Occipital lobe (tissue), 3 donors: ENCODE measurements at places on chromosomes 4 and X.

GRCh38 chr4:22500831-22501714 lies 14.8 kb downstream of the ADGRA3 start:
- DNase-seq = no peak

DNA sequence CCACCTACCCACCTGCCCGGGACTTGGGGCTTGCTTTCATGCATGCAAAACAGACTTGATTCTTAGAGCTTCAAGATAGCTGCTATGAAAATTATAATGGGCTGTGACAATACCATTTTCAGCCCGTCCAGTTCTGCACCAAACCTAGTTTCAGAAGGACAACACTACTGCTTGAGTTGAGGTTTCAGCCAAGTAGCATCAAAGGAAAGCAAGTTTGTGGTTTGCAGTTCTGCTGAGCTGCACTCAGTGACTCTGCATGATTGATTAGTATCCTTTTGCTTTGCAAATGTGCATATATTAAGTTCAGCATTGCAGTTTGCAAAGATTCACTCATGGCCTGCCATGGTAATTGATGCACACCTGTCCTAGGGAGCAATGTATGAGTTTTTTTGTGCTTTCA lies 442.7 kb downstream of the RPA4 start:
- no peak for DNase-seq

- DNase-seq = no peak
Measured at GRCh38 chrX:154349359-154349935, 25.0 kb downstream of the FLNA start.

GRCh38 chr4:109665783-109666485 lies 37.3 kb downstream of the CASP6 start:
- no peak for DNase-seq

- DNase-seq = no peak
Measured at GRCh38 chr4:4269331-4269731, 20.6 kb downstream of the LYAR start.

DNA sequence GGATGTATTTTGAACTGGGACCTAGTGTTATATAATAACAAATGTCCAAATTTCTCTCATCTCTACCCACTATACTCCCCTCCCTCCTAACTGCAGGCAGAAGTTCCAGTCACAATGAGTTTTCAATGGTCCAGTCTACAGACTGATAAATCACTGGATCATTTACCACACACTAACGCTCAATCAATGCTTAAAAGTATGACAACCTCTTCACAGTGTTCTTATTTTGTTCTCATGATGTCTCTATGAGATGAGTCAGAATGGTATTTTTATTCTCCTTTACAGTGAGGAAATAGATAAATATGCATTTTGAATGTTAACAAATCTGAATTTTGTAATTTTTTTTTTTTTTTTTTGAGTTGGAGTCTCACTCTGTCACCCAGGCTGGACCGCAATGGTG lies 83.7 kb upstream of the ETNPPL start:
- DNase-seq = no peak

DNA sequence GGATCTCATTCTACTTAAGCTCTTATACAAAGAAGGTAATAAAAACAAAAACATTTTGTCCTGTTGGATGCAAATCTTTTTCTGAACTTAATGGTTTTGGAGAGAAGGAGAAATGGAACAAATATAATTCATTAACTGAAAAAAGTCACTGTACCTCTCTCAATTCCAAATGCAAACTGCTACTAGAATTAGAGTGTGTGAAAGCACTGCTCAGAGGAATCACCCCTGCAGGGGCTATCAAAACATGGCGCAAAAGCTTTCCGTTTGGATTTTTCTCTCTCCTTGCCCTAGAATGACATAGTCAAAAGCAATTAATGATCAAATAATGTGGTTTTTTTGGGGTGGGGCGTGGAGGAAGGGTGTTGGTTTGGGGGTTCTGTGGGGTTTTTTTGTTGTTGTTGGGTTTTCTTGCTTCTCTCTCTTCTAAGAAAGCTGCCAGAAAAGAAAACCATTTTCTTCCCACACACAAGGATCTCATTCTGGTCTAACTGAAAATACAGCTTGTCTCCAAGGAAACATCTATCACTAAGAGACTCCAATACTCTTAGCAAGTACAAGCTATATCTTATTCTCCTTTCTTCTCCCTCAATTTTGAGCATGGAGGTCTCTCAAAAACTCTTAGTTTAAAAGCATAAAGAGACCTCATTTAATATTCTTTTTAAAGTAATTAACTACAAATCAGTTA lies 41.6 kb downstream of the USP46 start:
- DNase-seq = no peak

GRCh38 chrX:109863811-109864210 lies 130.8 kb upstream of the ACSL4 start:
- no peak for DNase-seq

GRCh38 chr4:96986816-96987215 lies 1146.9 kb downstream of the PDHA2 start:
- DNase-seq = no peak

DNA sequence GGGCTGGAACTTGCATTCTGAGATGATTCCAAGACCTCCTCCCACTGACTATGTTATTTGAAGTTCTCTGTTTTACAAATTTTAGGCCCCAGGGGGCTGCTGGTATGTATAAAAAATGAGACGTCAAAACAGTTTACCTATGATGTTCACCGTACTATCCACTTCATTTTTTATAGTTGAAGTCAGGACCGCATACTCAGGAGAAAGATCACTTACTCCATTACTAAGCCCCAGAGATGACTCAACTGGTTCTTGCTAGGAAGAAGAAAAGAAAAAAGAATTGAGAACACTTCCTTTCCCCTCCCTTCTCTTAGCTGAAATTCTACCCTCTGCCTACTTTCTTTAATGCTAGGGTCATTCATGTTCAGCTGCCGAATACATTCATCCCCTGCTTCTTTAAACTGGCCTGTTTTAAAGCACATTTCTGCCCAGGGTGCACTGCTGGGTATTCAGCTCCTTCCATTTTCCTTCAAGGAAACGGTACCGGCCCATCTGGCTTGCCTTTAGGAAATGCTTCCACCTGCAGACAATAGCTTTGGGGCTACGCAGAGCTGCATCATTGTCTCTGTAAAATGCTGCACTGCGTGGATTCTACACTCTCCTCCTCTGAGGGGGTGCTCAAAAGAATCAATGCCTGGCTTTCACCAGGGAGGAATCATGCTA lies 66.2 kb downstream of the IRF2 start:
- DNase-seq = no peak

- DNase-seq = no peak
Measured at GRCh38 chrX:116246261-116246660, 75.7 kb downstream of the AGTR2 start.

DNA sequence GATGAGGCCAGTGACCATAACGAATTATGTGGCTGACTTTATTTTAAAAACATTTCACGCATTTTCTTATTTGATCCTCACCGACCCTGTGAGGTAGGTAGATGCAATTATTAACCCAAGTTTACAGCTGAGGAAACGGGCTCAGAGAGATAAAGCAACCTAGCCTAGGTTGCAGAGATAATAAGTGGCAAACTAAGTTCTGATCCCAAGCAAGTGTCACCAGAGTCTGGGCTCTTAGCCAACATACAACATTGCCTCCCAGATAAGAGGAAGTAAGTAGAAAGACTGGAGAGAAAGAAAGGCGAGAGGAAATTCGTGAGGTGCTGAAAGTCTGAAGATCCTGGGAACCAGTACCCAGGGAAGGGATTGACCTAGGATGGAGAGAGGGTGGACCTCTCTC lies 77.4 kb upstream of the GPR50 start:
- DNase-seq = no peak

GRCh38 chrX:38163193-38163592 lies 57.5 kb downstream of the SRPX start:
- no peak for DNase-seq

- peak; percentile 1 for DNase-seq
Measured at GRCh38 chrX:41382714-41383645, 49.0 kb downstream of the DDX3X start.

DNA sequence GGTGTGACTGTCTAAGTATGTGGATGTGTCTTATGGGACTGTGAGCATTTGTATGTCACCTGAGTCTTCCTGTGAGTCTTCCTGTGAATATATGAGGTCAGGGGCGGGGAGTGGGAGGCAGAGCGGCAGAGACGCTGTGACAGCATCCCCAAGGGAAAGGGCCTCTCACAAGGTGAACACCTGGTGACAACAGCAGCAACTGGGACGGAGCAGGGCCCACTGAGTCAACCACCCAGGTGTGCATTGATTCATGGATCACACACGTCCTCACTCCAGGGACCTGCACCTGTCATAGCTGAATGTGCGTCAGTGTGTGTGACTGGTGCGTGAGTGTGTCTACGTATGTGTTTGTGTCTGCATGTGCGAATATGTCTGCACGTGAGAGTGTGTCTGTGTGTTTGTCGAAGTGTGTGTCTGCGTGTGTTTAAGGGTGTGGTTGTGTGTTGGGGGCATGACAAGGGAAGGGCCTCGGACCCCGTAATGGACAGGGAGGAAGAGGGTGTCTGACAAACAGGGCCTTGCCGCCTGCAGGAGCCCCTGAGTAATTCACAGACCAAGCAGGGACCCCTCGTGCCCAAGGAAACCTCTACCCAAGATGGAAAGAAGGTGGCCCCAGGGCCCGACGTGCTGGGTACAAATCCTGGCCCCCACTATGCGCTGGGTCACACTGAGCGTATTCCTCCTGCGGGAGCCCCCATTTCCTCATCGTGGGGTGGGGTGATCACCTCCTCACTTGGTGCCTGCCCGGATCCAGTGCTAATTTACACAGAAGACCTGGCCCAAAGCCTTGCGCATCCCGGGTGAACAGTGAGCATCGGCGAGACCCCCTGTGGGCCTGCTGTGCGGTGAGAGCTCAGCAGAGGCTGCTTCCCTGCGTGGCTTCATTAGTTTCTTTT lies 76.7 kb downstream of the ABLIM2 start:
- DNase-seq = no peak

- DNase-seq = no peak
Measured at GRCh38 chr4:13547485-13548041, 3.3 kb upstream of the NKX3-2 start.

GRCh38 chr4:165398570-165398969 lies 19.8 kb downstream of the CPE start:
- DNase-seq = no peak

- no peak for DNase-seq
Measured at GRCh38 chr4:7000421-7001176, 42.6 kb upstream of the TADA2B start.

DNA sequence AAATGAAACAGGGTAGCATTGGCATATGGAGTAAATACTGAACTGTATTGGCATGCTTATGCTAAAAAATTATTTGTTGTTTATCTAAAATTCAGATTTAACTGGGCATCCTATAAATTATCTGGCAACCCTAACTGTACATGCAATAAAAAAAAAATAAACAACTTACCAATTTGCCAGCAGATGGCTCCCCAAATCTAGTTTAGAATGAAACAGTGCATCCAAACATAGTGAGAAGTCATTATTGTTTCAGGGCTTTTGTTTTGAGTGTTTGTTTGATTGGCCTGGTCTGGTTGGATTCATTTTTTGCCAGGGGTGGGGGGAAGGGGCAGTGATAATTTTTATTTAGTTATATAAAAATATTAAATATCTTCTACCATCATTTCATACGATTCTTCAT lies 12.8 kb upstream of the NSUN7 start:
- DNase-seq = no peak

- no peak for DNase-seq
Measured at GRCh38 chr4:109027016-109027500, 264.2 kb upstream of the ETNPPL start.

- DNase-seq = no peak
Measured at GRCh38 chr4:87465739-87466366, 43.5 kb downstream of the NUDT9 start.

- no peak for DNase-seq
Measured at GRCh38 chr4:3769642-3770184, 3.5 kb downstream of the ADRA2C start.

GRCh38 chr4:15234856-15235126 lies 193.0 kb upstream of the C1QTNF7 start:
- no peak for DNase-seq

DNA sequence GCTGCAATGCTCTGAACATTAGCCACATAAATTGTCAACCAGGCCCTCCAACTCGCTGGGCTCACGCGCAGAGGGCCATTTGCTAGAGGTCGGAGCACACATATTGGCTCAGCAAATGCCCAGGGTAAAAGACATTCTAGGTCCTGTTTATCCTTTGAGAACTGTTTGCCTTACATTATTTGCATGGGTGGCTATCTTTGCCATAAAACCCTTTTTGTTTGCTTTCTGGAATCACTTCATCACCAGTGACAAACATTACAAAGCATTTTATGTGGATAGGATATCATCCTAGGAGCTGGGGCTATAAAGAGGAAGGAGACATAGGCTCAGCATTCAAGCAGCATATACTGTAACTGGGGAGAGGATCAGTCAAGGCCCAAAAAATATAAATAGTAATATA lies 149.2 kb upstream of the RAI2 start:
- no peak for DNase-seq

DNA sequence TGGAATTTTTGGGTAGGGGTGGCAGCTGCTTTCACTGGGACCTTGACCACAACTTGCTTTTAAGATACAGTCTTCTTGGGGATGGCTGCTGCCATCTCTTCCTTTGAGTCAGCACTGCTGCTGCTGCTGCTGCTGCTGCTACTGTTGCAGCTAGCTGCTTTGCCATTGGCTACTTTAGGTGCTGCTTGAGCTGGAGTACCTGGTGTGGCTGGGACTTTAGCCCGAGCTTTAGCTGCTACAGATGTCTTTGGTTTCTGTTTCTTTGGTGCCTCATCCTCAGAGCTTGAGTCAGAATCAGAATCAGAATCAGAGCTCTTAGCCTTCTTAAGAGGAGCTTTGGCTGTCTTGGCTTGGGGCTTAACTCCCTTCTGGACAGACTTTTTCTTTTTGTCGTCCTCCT lies 52.2 kb downstream of the FAM9B start:
- DNase-seq = no peak

DNA sequence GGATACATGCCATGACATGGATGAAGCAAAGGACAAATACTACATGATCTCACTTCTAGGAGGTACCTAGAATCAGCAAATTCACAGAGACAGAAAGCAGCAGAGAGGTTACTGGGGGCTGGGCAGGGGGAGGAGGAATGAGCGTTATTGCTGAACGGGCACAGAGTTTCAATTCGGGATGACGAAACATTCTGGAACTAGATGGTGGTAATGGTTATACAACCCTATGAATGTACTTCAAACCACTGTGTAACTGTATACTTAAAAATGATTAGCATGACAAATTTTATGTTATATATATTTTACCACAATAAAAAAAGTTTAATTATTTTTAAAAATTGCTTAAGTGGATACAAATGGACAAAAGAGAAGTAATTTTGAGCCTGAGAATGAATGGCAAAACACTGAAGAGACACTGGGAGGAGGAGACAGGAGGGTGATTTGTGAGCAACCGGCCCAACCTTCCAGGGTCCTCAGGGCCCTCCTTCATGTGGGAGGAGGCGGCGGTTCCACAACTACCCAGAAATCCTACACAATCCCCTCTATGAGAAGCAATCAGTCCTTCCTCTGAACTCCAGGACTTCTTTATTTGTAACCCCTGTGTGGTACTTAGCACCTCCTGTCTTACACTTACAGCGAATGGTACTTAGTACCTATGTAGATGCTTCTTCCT lies 14.1 kb downstream of the ACSL1 start:
- DNase-seq = no peak

DNA sequence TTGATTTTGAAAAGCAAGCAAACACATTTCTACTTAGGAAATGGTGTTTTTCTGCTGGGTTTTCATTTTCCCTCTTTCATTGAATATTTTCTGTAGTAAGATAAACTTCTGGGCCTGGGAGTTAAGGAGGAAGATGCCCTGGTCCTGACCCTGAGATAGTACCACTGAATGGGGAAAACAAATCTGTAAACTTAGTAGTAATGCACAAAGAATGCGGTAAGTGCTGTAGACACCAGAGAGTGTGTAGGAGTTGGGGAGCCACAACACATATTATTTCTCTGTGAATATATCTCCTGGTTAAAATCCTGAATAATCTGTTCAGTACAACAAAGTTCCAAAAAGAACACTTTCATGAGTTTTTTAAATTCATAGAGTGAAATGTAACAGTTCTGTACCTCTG lies 178.3 kb downstream of the MAPK10 start:
- no peak for DNase-seq
